ENCODE measurements at places on chromosomes 3 and 15.

- peak; percentile 83 for DNase-seq
Measured at GRCh38 chr3:49358217-49358883, at the start of gene GPX1. Gene GPX1, minus strand, starts transcription at chr3:49358353. Its CDS starts 75 bp downstream, at chr3:49358278.

DNA sequence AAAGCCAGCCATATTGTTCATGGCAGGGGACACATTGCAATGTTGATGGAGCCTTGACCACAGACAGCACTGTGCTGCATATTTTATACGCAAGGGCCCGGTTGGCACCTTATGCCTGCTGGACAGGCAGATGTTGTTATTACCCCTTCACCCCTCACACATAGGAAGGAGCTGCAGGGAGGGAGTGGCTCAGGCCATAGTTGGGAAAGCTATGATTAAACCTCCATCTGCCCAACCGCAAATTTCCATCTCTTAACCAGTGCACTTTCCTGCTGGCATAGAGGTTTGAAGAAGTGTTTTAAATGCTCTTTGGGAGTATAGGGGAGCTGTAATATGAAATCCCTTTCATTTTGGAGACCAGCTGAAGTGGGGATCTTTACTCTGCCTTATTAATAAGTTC is 224.7 kb downstream of the CACNA2D3 start:
- no peak for DNase-seq

- no peak for DNase-seq
Measured at GRCh38 chr15:52331490-52332240, 36.1 kb upstream of the MYO5C start.

- DNase-seq = no peak
Measured at GRCh38 chr3:42829628-42830436, 20.6 kb downstream of the ACKR2 start.

DNA sequence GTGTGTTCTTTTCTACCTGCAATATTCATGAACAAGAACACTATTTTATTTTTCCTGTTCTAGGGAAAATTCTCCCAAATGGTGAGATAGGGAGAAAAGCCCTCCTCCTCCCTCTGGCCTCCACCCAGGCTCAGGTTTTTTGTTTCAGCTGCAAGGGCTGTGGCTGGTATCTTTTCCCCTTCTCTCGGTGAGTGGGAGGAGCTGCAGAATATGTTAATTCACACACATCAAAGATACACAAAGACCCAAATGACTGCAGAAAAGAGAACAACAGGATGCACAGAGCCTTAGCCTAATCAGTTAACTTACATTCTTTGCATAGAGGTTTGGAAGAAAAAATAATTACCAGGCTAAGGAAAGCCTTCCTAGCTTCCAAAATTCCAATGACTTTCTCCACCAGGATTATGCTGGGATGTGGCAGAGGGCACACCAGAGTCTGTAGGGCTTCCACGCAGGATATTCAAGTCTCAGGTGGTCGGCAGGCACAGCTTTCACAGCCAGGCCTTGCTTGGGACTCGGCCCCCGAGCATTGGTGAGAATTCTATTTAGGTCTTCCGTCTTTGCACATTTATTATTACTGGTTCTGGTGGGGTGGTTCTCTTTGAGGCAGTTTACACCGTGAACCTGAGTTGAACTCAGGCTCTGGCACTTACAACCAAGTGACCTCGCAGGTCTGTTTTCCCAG is 64.9 kb downstream of the ABHD5 start:
- no peak for DNase-seq

GRCh38 chr15:66515901-66516322 is 10.8 kb downstream of the ZWILCH start:
- DNase-seq = no peak

- no peak for DNase-seq
Measured at GRCh38 chr15:51093488-51093838, 1.2 kb downstream of the TNFAIP8L3 start.

DNA sequence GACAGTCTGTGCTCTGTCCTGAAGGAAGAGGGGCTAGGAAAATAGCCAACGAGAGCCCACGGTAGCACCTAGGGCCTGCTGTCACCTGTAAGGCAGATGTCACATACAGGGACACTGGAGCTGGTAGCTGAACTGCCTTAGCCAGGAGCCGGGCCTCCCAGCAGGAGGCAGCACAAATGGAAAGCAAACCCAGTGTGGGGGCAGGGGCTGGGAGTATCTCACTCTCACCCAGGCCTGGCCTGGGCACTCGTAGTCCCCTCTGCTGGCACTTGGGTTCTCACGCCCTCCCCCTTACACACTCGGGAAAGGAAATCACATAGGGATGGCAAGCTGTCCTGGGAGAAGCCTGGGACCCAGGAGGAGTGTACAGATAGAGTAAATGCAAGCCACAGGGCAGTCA is 173.1 kb upstream of the CHRNA7 start:
- no peak for DNase-seq

- DNase-seq = no peak
Measured at GRCh38 chr3:193922034-193922774, 213.7 kb upstream of the HES1 start.

GRCh38 chr3:68931406-68932149 is 769 bp downstream of the TAFA4 start:
- DNase-seq = no peak

DNA sequence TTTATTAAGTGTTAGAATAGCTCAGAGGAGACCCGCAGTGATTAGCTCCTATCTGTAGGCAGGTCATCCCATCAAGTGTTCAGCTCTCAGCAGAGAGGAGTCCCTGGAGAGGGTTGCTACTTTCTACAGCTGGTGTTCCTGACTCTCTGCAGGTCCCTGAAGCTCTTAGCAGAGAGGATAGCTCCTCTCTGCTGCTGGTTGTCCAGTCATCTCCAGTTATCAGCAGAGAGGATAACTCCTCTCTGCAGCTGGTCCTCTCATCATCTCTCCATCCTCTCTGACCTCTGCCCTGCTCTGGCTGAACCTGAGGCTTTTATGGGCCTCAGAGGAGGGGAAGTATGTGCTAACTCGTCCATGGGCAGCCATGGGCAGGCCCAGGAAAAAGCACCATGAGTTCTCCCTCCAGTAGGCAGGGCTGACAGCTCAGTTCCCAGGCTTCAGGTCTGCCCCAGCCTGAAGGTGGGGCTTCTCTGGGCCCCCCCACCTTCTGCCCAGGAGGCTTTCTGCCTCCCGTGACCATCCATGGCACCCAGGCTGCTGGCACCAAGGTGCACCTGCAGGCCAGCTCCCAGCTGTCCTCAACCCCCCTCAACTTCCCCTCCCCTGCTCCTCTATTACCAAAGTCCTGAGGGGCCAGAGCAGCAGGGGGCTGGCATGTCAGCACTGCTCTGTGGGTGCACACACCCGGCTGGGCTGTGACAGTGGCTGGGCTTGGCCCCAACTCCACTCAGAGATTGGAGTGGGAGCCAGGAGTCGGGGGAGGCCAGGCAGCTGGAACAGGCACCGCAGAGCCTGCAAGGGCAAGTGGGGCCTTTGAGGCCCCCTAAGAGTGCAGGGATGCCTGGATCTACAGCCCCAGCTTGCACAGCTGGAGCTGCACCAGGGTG is 98.9 kb upstream of the FRMD4B start:
- no peak for DNase-seq

- DNase-seq = peak; percentile 9
Measured at GRCh38 chr15:62782071-62782841, 260.3 kb upstream of the TPM1 start.

- DNase-seq = no peak
Measured at GRCh38 chr3:133574260-133574881, 885 bp downstream of the CDV3 start.

Data from NCI-H774 (cell line).